ENCODE measurements at places on chromosomes 7 and 10. TPM values are rescaled to one million over a fixed set of nuclear protein-coding genes. Genes with fewer than 3 reads are reported as not detected.

GRCh38 chr7:65471587-65471986, 97.9 kb downstream of the ZNF92 start:
- DNase-seq, result no peak
- no peak overlapping the region for H3K4me3 ChIP-seq
- H3K36me3 ChIP-seq, result no peaks in the 10 kb centered on the region
- H3K27me3 ChIP-seq, result no peaks in the 10 kb centered on the region
- peaks cover 21% of the 10 kb centered on the region for H3K4me1 ChIP-seq

DNA sequence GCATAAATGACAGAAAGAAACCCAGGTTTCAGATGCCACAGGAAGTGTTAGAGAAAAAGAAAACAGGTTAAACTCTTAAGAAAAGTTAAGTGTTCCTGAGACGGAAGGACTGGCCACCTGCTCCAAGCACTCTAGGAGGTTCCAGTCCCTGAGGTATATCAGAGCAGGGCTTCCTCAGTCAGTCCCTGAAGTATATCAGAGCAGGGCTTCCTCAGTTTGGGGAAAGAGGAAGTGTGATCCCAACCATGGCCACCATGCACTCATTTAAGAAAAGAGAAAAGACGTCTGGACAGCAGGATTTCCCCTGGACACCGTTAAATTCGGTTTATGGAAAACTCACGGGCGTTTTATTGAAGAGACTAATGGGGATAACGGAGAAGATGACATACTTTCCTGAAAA, 133.4 kb upstream of the PFKP start:
- no peak overlapping the region for H3K4me3 ChIP-seq
- H3K27me3 ChIP-seq, result no peaks in the 10 kb centered on the region
- no peak overlapping the region for H3K27ac ChIP-seq

The AOC1 gene
- not detected for total RNA-seq

The TMEM236 gene
- total RNA-seq, result 0.09 TPM

All from CD8-positive, alpha-beta memory T cell (primary cell).